Activated T-helper 1 cell treated with anti-CD3 and anti-CD28 coated beads, Interleukin-12 subunit alpha, Interleukin-12 subunit beta, Interleukin-2, Interleukin-4 antibody, amounts not matched to agents 30 ng/mL and 10 ng/mL and 1 ng/mL, durations not matched to agents 14 hours and 24 hours and 36 hours (primary cell): ENCODE measurements at places on chromosomes 4 and X.

DNA sequence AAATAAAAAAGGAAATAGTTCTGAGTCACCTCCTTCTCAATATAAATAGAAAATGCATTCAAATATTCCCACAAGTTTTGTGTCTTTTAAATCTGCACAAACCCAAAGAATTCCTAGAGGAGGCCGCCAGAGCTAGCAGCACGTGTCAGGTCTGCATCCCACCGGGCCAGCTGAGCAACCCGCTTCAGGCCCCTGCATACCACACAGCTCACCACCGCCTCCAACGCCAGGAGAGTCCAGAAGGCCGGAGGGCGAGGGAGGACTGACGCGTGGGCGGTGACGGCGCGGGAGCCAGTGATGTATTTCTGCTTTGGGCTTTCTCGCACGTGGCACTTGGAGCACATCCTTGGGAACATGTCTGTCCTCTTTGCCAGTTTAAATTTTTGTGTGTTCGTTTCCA, 61.9 kb upstream of the CLDN34 start:
- peaks cover 15% of the 10 kb centered on the region for H3K27me3 ChIP-seq
- H3K27ac ChIP-seq: no peak overlapping the region
- no peaks in the 10 kb centered on the region for H3K4me1 ChIP-seq
- no peaks in the 10 kb centered on the region for H3K36me3 ChIP-seq
- H3K4me3 ChIP-seq: no peak overlapping the region

GRCh38 chr4:26978387-26979053, 117.9 kb downstream of the STIM2 start:
- no peaks in the 10 kb centered on the region for H3K27me3 ChIP-seq
- no peak for DNase-seq
- H3K27ac ChIP-seq: no peak overlapping the region
- H3K36me3 ChIP-seq: peaks cover 11% of the 10 kb centered on the region
- H3K4me1 ChIP-seq: peaks cover 27% of the 10 kb centered on the region
- H3K4me3 ChIP-seq: no peak overlapping the region

DNA sequence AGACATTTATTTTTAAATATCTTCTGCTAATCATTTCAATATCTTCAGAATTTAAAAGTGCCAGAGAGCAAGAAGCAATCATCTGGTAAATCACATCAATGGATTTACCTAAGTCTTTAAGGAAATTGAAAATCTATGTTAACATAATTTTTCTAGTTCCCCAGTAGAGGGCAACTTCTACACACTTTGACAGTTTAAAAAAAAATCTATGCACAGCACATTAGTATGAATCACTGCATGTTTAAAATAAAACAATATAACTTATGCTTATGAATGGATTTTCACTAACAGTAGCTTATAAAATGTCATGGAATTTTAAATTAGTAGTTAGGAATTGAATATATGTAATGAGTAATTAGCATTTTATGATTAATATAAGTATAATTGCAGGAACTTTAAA, 126.5 kb downstream of the REELD1 start:
- H3K36me3 ChIP-seq: no peaks in the 10 kb centered on the region
- no peaks in the 10 kb centered on the region for H3K4me1 ChIP-seq
- peaks cover 2% of the 10 kb centered on the region for H3K27me3 ChIP-seq
- DNase-seq: no peak
- H3K27ac ChIP-seq: no peak overlapping the region

GRCh38 chrX:110175696-110176095, 142.2 kb downstream of the AMMECR1 start:
- DNase-seq: no peak
- no peak overlapping the region for H3K27ac ChIP-seq
- peaks cover 4% of the 10 kb centered on the region for H3K4me1 ChIP-seq
- H3K27me3 ChIP-seq: no peaks in the 10 kb centered on the region
- H3K36me3 ChIP-seq: peaks cover 8% of the 10 kb centered on the region
- no peak overlapping the region for H3K4me3 ChIP-seq

- H3K4me1 ChIP-seq: no peaks in the 10 kb centered on the region
- no peak for DNase-seq
- H3K36me3 ChIP-seq: no peaks in the 10 kb centered on the region
- H3K4me3 ChIP-seq: no peak overlapping the region
- H3K27ac ChIP-seq: no peak overlapping the region
- H3K27me3 ChIP-seq: peaks cover 21% of the 10 kb centered on the region
Observed at GRCh38 chr4:68383115-68383514, 33.2 kb upstream of the YTHDC1 start.

DNA sequence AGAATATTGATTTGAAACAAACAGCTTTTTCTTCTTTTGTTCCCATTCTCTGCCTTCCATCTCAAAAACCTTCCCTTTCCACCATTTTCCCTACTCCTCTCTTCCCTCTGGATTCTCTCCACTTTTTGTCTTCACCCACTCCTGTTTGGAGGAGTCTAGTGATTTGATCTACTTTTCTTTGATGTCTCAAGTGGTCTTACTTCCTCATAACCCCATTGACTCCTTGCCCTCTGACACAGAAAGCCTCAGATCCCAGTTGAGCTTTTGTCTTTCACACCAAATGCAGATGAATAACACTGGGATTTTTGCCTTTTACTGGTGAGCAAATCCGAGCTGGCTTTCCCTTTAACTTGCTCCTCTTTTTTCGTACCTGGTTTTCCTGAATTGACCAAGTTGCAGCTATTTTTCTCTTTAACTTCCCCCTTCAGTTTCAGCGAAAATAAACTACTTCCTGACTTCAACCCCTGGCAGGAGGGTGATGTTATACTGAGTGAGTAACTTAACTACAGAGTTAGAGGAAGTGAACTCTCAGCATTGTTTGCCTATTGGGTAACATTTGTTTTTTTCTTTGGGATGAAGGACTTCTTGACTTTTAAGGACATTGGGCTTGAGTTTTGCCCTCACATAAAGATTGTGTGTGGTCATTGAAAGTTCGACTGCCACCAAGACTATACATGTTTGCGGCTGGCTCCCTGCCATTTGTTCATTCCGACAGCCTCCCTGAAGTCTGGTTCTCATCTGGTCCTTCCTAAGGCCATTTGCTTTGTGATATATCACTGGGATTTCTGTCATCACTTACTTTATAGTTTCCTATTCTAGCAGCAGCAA, 392.8 kb upstream of the NR3C2 start:
- H3K27ac ChIP-seq: no peak overlapping the region
- H3K4me1 ChIP-seq: no peaks in the 10 kb centered on the region
- DNase-seq: no peak
- H3K27me3 ChIP-seq: peaks cover 2% of the 10 kb centered on the region

DNA sequence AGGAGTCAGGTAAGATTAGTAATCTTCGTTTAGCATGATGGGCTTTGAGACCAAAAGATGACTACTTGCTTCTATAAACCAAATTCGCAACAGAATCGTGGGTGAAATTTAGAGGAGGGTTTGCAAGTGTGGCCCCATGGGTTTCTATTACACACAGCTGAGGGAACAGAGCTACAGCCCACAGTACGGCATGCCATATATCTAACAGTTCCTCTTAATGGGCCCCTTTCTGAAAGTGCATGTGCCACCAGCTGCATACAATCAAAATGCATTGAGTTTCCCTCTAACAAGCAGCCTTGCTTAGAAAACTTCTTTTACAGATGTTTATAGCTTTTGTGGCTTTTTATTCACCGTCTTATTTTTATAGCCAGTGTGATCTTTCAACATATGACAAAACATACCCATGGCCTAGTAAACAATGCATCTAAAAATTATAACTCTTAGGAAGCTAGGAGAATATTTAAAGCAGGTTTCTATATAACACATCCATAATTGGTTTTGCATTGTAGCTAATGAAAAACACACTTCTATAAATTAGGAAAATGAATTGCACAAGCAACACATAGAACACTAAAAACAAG, 202.1 kb downstream of the PRDM5 start:
- no peaks in the 10 kb centered on the region for H3K4me1 ChIP-seq
- H3K4me3 ChIP-seq: no peak overlapping the region
- DNase-seq: no peak

DNA sequence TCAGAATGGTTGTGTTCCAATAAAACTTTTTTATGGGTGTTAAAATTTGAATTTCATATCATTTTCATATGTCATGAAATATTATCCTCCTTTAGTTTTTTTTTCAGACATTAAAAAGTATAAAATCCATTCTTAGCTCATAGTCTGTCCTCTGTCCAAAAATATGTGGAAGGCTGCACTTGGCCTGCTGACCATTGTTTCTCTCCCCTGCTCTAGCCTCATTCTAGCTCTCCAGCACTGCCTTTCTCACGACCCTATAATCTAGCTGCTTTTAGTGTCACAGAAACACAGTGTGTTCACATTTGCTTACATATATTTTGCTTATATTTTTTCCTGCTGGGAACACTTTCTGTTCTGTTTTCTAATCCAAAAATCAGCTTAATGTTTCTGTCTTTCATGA, 165.0 kb upstream of the ANK2 start:
- peaks cover 4% of the 10 kb centered on the region for H3K27me3 ChIP-seq
- no peaks in the 10 kb centered on the region for H3K36me3 ChIP-seq
- no peak overlapping the region for H3K4me3 ChIP-seq

DNA sequence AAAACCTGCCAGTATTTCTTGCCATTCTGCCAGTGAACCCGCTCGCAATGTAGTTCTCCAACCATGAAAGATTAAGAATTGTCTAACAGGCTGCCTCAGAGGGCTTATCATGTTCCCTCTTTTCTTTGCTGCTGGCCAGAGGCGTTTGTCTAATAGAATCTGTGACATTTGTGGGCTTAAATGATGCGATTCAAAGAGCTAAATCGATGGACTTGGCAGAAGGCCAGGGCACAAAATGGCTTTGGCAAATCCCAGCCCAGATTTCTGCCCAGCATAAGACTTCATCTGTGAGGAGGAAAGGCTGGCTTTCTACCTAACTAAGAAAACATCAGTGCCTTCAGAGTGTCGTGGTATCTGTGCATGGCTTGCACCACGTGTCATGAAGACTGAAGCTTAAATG, 79.9 kb downstream of the TRPC5OS start:
- no peak overlapping the region for H3K4me3 ChIP-seq
- no peak for DNase-seq
- H3K27ac ChIP-seq: no peak overlapping the region
- no peaks in the 10 kb centered on the region for H3K4me1 ChIP-seq
- H3K36me3 ChIP-seq: no peaks in the 10 kb centered on the region

DNA sequence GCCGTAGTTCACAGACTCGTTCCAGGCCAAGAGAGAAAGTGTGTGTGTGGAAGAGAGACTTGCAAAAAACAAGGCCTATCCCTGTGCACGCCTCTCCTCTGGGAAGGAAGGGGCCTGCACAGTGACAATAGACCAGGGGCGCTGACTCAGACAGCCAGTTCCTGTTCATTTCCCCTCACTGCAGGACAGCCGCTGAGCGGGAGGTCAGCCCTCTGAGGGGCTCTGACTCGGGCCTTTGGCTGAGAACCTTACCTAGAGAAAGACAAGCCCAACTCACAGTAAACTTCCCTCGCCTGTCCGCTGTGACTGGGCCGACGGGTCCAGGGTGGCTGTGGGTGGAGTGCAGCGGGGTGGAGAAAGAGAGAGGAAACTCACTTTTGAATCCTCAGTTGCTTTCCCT, 52.1 kb downstream of the RTL5 start:
- no peak for DNase-seq
- H3K27ac ChIP-seq: no peak overlapping the region
- H3K27me3 ChIP-seq: peaks cover 19% of the 10 kb centered on the region
- H3K4me3 ChIP-seq: no peak overlapping the region
- H3K4me1 ChIP-seq: peaks cover 11% of the 10 kb centered on the region

DNA sequence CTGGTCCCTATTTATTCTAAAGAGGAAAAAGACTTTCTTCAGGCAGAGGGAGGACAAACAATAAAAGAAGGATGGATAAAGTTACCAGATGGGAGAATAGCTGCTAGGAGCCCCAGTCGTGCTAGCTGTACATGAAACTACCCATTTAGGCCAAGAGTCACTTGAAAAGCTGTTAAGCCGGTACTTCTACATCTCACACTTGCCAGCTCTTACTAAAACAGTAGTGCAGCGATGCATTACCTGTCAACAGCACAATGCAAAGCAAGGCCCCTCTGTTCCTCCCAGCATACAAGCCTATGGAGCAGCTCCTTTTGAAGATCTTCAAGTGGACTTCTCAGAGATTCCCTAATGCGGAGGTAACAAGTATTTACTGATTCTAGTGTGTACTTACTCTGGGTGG, 1138.8 kb downstream of the ARAP2 start:
- no peak overlapping the region for H3K4me3 ChIP-seq
- H3K27ac ChIP-seq: no peak overlapping the region
- no peaks in the 10 kb centered on the region for H3K4me1 ChIP-seq
- no peaks in the 10 kb centered on the region for H3K36me3 ChIP-seq
- no peak for DNase-seq
- H3K27me3 ChIP-seq: no peaks in the 10 kb centered on the region
